ENCODE measurements at places on chromosomes 12 and 14. TPM values are rescaled to one million over a fixed set of nuclear protein-coding genes. Genes with fewer than 3 reads are reported as not detected.

The BLTP3B gene
- total RNA-seq: 34.2 TPM

The MIP gene
- not detected for total RNA-seq

DNA sequence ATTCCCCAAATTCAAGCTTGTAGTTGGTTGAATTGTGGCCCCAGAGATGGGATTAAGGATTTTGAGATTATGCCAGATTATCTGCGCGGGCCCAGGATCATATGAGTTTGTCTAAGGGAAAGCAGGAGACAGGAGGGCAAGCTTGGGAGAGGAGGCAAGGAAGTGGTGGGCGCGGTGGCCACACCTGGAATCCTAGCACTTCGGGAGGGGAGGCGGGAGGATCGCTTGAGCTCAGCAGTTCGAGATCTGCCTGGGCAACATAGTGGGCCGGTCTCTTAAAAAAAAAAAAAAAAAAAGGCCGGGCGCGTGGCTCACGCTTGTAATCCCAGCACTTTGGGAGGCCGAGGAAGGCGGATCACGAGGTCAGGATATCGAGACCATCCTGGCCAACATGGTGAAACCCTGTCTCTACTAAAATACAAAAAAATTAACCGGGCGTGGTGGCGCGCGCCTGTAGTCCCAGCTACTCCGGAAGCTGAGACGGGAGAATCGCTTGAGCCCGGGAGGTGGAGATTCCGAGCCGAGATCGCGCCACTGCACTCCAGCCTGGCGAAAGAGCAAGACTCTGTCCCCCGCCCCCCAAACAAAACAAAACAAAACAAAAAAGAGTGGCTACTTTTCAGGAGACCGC, 881 bp upstream of the PUS1 start:
- no peaks in the 10 kb centered on the region for H3K27me3 ChIP-seq
- no peak for DNase-seq
- H3K27ac ChIP-seq: peak overlapping the region; percentile 85
- peaks cover 16% of the 10 kb centered on the region for H3K36me3 ChIP-seq
- no peak overlapping the region for H3K4me3 ChIP-seq
- H3K4me1 ChIP-seq: peaks cover 7% of the 10 kb centered on the region

The ANKS1B gene
- 28.1 TPM for total RNA-seq

The SPX gene
- total RNA-seq: not detected

- DNase-seq: no peak
- no peaks in the 10 kb centered on the region for H3K36me3 ChIP-seq
- H3K27ac ChIP-seq: no peak overlapping the region
- H3K4me3 ChIP-seq: no peak overlapping the region
These were observed 75.5 kb downstream of the BORCS5 start for GRCh38 chr12:12432364-12432763.

- no peak overlapping the region for H3K27ac ChIP-seq
- no peaks in the 10 kb centered on the region for H3K4me1 ChIP-seq
- H3K36me3 ChIP-seq: no peaks in the 10 kb centered on the region
These were observed 7.6 kb downstream of the KRAS start for GRCh38 chr12:25242981-25243679.

The P2RX2 gene
- not detected for total RNA-seq

The NUMB gene
- 62.0 TPM for total RNA-seq

- no peaks in the 10 kb centered on the region for H3K27me3 ChIP-seq
- H3K27ac ChIP-seq: no peak overlapping the region
- no peaks in the 10 kb centered on the region for H3K4me1 ChIP-seq
- H3K36me3 ChIP-seq: no peaks in the 10 kb centered on the region
These were observed 90.1 kb upstream of the FLRT2 start for GRCh38 chr14:85439696-85440328.

GRCh38 chr14:80946797-80947196, 5.3 kb upstream of the CEP128 start:
- H3K4me1 ChIP-seq: no peaks in the 10 kb centered on the region
- H3K27me3 ChIP-seq: no peaks in the 10 kb centered on the region
- no peak for DNase-seq
- H3K4me3 ChIP-seq: no peak overlapping the region
- no peaks in the 10 kb centered on the region for H3K36me3 ChIP-seq

GRCh38 chr12:78864403-78864869, at the start of gene SYT1:
Gene SYT1, plus strand, starts transcription at chr12:78864774.
- no peak for DNase-seq
- H3K4me3 ChIP-seq: peak within 1 kb of the TSS; percentile 52
- H3K27ac ChIP-seq: no peak within 1 kb of the TSS
- no peaks in the 10 kb centered on the region for H3K4me1 ChIP-seq

The SIX6 gene
- total RNA-seq: not detected

DNA sequence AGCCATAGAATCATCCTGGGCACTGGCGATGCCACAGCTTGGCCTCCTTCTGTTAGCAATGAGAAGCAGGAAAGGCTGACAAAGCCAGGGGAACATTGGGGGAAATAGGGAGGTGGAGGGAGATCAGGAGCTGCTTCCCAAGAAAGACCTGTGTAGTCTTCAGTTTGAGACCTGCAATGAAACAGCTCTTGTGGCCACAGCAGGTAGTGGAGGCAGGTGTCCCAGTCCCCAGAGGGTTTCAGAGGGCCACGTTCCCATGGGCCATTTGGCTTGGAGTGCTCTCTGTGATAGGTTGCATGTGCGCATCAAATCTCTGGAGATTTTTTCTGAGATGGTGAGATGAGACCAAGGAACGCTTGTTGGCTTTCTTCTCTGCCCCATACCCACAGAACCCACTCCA, 14.4 kb upstream of the OR6S1 start:
- no peak overlapping the region for H3K27ac ChIP-seq
- H3K4me3 ChIP-seq: no peak overlapping the region
- DNase-seq: no peak
- H3K36me3 ChIP-seq: no peaks in the 10 kb centered on the region

DNA sequence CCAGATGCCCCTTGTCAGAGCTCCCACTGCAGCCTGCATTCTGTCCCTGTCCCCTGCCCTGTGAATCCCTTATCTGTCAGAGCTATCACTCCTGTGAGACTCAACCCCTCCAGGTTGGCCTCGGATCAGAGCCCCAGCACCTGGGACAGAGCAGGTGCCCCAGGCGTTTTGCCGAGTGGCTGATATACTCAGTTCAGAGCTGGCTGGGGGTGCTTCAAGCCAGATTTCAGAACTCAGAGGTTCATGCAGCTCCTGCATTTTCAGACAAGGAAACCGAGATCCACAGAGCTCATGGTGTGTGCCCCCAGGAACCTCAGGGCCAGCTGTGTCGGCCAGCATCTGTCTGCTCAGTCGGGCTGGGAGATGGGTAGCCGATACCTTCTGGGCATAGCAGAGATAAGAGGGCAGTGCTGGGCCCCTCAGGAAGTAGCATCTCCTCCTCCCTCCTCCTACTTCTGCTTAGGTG, 228.0 kb upstream of the RTL1 start:
- H3K27ac ChIP-seq: no peak overlapping the region
- H3K4me1 ChIP-seq: no peaks in the 10 kb centered on the region
- H3K4me3 ChIP-seq: no peak overlapping the region
- no peaks in the 10 kb centered on the region for H3K36me3 ChIP-seq
- DNase-seq: no peak

DNA sequence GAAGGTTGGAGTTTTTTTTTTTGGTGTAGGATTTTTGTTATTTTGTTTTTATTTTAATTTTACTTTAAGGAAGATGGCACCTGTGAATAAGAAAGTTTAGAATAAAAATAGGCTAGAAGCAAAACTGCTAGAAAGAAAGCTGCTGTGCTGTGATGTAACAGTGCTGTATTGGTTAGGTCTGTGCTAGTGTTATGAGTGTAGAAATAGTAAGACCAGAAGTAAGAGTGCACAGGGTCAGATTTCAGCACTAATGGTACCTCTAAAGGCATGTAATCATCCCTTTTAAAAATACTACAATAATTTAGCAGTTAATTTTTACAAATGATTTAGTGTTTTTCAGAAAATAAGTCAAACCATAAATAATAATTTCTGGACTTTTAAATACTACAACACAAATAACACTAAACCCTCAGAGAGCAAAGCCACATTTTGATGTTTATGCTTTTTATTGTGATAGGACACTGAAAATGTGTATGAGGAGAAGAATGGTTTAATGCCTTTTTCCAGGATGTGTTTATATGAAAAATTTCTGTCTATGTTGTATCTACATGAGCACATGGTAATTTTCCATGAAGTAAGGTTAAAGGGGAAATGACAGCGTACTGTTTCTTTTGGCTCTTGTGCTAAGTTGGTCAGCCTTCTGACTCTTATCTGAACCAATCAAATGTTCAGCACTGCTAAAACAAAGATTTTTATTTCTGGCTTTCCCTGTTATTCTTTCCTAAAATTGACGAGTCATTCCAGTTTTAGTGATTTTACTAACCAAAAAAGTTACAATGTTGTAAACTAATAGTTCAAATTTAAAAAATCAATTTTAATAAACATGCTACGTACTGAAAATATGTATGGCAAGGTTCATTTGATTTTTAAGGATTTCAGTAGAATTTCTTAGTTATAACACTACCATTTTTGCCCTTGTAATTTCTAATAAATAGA, 96.1 kb downstream of the PPHLN1 start:
- peak overlapping the region; percentile 13 for H3K27ac ChIP-seq
- DNase-seq: no peak
- no peaks in the 10 kb centered on the region for H3K4me1 ChIP-seq
- no peaks in the 10 kb centered on the region for H3K36me3 ChIP-seq
- H3K4me3 ChIP-seq: peak overlapping the region; percentile 31
- H3K27me3 ChIP-seq: no peaks in the 10 kb centered on the region

The LTB4R gene
- 9.6 TPM for total RNA-seq

DNA sequence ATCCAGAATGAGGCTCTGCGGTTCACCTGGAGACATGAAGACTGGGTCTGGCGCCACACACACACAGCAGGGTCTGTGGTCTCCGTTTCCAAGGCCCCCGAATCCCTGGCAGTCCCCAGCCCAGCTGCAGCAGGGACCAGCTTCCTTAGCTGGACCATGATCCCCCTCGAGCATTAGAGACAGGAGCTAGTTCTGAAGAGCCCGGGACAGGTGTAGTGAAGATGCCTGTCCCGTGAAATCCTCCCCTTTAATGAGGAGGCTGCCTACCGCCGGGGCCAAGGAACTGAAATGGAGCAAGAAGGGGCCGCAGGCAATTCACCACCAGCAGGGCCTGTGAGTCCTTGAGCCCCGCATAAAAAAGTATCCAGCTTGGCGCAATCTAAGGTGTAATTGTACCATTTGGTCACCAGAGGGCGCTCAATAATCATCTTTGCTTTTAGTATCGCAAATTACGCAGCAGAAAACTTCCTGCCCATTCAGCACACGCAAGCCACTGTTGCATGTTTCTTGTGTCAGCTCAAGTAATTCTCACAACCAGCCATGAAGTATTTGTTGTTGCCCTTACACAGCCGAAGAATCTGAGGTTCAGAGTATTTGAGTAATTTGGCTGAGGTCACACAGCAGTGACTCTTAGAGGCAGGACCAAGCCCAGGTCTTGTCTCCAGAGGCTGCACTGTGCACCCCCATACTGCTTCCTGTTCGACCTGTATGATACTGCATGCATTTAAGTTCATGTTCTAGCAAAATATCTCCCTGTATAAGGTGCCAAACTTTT, 54.3 kb upstream of the PPP2R5C start:
- H3K27me3 ChIP-seq: no peaks in the 10 kb centered on the region
- no peak overlapping the region for H3K4me3 ChIP-seq
- H3K36me3 ChIP-seq: no peaks in the 10 kb centered on the region
- peaks cover 13% of the 10 kb centered on the region for H3K4me1 ChIP-seq
- peak; percentile 48 for DNase-seq

DNA sequence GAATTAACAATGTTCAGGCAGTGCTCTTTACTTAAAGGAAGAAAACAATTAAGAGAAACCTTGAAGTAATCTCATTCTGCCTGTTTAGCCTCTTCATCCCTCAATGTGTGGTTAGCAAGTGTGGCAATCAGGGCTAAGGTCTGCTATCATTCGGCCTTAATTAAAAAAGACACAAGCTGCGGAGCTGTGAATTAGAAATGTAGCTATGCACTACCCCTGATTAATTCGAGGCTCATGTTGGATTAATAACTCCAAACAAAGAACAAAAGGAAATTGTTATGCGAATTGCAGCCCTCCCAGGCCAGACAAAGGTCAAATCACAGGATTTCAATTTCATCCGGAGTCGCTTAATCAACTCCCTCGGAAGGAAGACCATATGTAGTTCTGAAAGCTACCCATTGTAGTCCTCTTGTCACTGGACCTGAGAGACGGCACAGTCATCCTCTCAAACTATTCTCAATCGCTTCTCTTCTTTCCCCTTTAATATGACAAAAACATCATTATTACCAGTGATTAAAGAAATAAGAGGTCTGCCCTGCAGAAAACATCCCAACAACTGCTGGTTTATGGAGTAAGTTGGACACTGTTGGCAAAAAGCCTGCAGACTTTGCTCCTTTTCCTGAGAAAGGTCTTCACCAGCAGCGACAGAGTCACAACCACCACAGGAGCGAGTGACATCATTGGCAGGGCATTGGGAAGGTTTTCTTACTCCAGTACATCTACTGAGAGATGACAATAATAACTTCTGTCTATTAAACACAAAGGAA, 71.1 kb upstream of the SOX5 start:
- H3K4me3 ChIP-seq: no peak overlapping the region
- no peak for DNase-seq
- H3K36me3 ChIP-seq: no peaks in the 10 kb centered on the region
- H3K27ac ChIP-seq: no peak overlapping the region
- no peaks in the 10 kb centered on the region for H3K27me3 ChIP-seq

DNA sequence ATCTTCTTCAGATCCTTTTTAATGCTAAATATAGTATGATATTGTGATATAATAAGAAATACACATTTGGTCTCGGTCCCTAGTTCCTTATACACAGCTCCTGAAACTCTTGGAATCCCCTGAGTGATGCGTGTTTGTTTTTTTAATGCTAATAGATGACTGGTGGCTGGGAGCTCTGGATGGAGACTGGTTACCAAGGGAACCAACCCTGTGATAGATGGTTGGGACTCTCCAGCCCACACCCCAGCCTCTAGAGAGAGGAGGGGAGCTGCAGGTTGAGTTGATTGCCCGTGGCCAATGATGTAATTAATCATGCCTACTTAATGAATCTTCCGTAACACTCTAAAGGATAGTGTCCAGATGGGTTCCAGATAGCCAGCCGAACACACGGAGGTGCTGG, 140.6 kb downstream of the FBXL14 start:
- no peaks in the 10 kb centered on the region for H3K36me3 ChIP-seq
- H3K4me1 ChIP-seq: no peaks in the 10 kb centered on the region
- no peaks in the 10 kb centered on the region for H3K27me3 ChIP-seq

GRCh38 chr12:70122804-70123203, 120.4 kb upstream of the CNOT2 start:
- H3K27me3 ChIP-seq: no peaks in the 10 kb centered on the region
- H3K36me3 ChIP-seq: no peaks in the 10 kb centered on the region
- no peak overlapping the region for H3K4me3 ChIP-seq
- no peak overlapping the region for H3K27ac ChIP-seq
- DNase-seq: no peak
- H3K4me1 ChIP-seq: no peaks in the 10 kb centered on the region

The PYGL gene
- 77.0 TPM for total RNA-seq

The KRT73 gene
- total RNA-seq: not detected

- no peaks in the 10 kb centered on the region for H3K27me3 ChIP-seq
- no peak overlapping the region for H3K4me3 ChIP-seq
- no peak for DNase-seq
- peaks cover 7% of the 10 kb centered on the region for H3K4me1 ChIP-seq
- no peak overlapping the region for H3K27ac ChIP-seq
- H3K36me3 ChIP-seq: no peaks in the 10 kb centered on the region
These were observed 2.3 kb upstream of the M6PR start for GRCh38 chr12:8951744-8952143.

GRCh38 chr14:32407130-32407529, 78.0 kb downstream of the AKAP6 start:
- H3K36me3 ChIP-seq: no peaks in the 10 kb centered on the region
- no peak for DNase-seq
- H3K4me1 ChIP-seq: no peaks in the 10 kb centered on the region
- H3K27ac ChIP-seq: no peak overlapping the region
- no peaks in the 10 kb centered on the region for H3K27me3 ChIP-seq
- H3K4me3 ChIP-seq: no peak overlapping the region

- DNase-seq: no peak
- H3K27me3 ChIP-seq: no peaks in the 10 kb centered on the region
- no peaks in the 10 kb centered on the region for H3K36me3 ChIP-seq
- H3K4me3 ChIP-seq: no peak overlapping the region
- no peaks in the 10 kb centered on the region for H3K4me1 ChIP-seq
These were observed 774 bp downstream of the SERPINA11 start for GRCh38 chr14:94451826-94452225.

All from adrenal gland (tissue), 19 donors.